Endothelial cell of umbilical vein (primary cell): ENCODE measurements at places on chromosomes 6 and 20. TPM values are rescaled to one million over a fixed set of nuclear protein-coding genes. Genes with fewer than 3 reads are reported as not detected.

- DNase-seq = no peak
These were observed 116.9 kb downstream of the SLX4IP start for GRCh38 chr20:10551732-10552724.

DNA sequence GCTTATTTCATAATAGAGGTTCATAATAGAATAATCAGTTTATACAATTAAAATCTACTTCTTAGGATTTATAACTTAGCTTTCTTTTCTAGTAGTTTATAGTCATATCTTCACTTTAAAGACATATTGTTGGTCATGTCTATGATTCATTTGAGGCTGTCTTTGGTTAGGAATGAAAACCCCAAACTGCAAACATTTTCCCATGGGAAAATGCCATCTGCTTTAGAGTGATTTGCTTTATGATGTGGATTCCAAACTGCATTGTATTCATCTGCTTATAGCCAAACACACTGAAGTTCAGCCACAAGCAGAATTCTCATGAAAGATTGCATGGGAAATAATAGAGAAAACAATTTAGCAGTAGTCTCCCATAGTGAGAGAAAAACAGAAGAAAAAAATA lies 128.0 kb downstream of the RFPL4B start:
- no peak for DNase-seq

- DNase-seq = no peak
These were observed 25.5 kb downstream of the ARHGAP40 start for GRCh38 chr20:38626921-38627659.

GRCh38 chr6:168239044-168239773 lies 80.4 kb downstream of the DACT2 start:
- no peak for DNase-seq

GRCh38 chr20:41734506-41734945 lies 116.3 kb upstream of the CHD6 start:
- DNase-seq = peak; percentile 37

DNA sequence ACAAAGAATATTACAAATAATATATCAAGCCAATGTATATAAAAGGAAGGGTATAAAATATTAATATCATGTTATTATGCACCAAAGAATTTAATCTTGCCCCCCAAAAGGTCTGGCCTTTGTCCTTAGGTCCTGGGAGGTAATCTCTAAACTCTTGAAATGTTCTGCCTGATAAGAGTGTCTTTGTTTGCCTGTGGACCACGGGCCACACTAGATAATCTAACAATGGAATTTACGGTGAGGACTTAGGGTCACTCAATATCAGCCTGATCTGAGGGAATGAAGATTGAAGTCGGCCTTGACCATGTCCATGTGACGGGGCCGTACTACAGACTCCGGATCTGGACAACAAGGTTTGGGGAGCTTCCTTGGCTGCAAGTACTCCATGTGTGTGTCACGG lies 42.9 kb downstream of the HUS1B start:
- DNase-seq = no peak

Gene RIPOR2
- not detected in 2 replicates for total RNA-seq

Gene HS3ST5
- total RNA-seq = not detected in 2 replicates

Gene KCNQ2
- not detected in 2 replicates for total RNA-seq

Gene UNC5CL
- total RNA-seq = 0.20 and 0.32 TPM in 2 replicates

Gene ZBTB46
- 4.3 and 7.1 TPM in 2 replicates for total RNA-seq

Gene SRMS
- total RNA-seq = not detected in 2 replicates

Gene RBPJL
- total RNA-seq = not detected in 2 replicates

Gene TFAP2D
- not detected in 2 replicates for total RNA-seq

Gene MYB
- 0.53 and 0.58 TPM in 2 replicates for total RNA-seq

Gene EDN3
- not detected in 2 replicates for total RNA-seq

Gene PRKN
- 0.60 TPM in 1 of 2 replicates, not detected in the other for total RNA-seq

Gene CD109
- total RNA-seq = 86.2 and 107 TPM in 2 replicates

Gene SIRPD
- total RNA-seq = not detected in 2 replicates

Gene CCNC
- total RNA-seq = 53.1 and 53.5 TPM in 2 replicates

Gene IRF4
- not detected in 2 replicates for total RNA-seq
